Activated T-helper 2 cell treated with anti-CD3 and anti-CD28 coated beads, Interferon-gamma antibody, Interleukin-2, Interleukin-4, amounts not matched to agents 10 μg/mL and 5 μg/mL and 100 μg/mL, durations not matched to agents 14 hours and 24 hours and 36 hours (primary cell): ENCODE measurements at places on chromosomes 7 and 10.

DNA sequence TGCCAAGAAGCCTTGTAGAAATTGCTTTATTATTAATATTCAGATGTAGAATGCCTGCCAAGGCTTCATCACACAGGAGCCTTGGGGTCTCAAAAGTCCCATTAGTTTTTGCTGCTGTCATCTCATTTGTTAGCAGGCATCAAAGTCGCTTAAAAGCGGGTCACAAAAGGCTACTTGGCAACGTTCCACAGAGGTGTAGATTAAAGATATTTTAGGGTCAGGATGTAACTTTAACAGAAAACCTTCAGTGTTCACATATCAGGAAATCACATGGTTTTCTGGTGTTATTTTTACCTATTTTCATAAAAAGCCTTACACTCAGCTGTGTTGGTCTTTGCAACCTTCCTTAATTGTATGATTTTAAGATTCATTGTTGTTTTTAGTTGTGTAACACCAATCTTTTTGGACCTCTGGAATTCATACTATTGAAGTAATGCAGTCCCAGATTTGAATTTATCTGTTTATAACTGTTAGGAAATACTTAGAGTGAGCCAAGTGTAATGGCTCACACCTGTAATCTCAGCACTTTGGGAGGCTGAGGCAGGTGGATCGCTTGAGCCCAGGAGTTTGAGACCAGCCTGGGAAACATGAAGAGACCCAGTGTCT, 65.3 kb downstream of the TET1 start:
- DNase-seq: no peak
- H3K4me1 ChIP-seq: peaks cover 17% of the 10 kb centered on the region
- no peaks in the 10 kb centered on the region for H3K36me3 ChIP-seq
- no peak overlapping the region for H3K27ac ChIP-seq
- no peak overlapping the region for H3K4me3 ChIP-seq

DNA sequence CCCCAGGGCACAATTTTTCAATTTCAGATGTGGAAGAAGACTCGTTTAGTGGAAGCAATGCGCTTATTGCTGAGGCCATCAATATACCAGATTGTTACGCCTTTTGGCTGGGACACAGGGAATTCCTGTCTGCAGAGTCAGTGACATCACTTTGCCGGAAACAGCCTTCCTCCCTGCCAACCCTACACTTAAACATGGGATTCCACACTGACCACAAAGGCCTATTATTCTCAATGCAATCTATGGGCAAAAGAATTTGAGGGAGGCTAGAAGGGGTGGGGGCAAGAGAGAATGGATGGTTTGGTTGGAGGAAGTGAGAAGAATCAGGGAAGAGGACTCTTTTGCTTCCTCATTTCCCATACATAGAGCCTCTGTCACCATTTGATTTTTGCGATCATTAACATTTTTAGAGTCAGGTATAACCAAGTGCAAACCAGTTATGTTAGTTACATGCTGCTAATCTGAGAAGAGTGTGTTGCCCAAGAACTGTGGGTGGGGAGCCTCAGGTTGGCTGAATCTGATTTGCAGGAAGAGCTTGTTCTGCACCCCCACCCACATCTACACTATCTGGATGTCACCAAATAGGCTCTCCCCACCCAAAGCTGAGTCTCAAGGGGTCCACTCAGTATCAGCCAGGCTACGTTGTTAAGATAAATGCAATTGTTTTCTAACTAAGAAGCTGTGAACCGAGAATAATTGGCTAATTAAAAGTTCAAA, 58.2 kb downstream of the ENTPD1 start:
- H3K27ac ChIP-seq: no peak overlapping the region
- no peak overlapping the region for H3K4me3 ChIP-seq
- H3K27me3 ChIP-seq: peaks cover 2% of the 10 kb centered on the region
- H3K36me3 ChIP-seq: peaks cover 45% of the 10 kb centered on the region
- peaks cover 23% of the 10 kb centered on the region for H3K4me1 ChIP-seq
- no peak for DNase-seq

DNA sequence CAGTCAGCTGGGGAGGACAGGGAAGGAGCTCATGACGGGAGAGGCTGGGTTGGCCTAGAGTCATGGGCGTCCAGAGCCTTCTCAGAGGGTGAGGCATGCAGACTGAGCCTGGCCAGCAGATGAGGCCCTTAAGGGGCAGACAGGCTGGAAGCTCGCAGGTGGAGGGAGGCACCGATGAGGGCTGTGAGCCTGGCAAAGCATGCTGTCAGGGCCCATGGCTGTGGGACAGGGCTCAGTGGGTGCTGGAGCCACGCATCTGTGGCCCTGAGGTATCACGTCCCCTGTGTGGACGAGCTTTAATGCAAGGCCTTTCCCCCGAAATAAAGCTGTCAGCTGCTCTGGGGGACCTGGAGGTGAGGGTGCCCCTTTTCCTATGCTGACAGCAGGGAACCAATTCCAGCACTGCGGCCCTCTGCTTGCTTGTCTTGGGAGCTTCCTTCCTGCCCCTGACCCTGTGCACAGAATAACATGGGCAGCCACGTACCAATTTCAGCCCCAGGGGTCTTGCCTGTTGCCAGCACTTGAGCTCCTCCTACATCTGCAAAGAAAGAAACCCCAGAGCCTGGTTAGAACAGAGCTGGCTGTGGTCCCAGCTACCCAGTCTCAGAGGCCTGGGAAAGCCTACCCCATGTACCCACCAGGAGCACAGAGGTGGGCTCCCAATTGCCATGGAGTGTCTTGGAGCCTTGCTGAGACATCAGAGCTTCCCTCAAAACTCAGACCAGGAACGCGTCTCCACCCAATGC, 20.6 kb downstream of the TMEM273 start:
- peak overlapping the region; percentile 60 for H3K27ac ChIP-seq
- peaks cover 44% of the 10 kb centered on the region for H3K4me1 ChIP-seq
- H3K36me3 ChIP-seq: peaks cover 34% of the 10 kb centered on the region
- H3K4me3 ChIP-seq: no peak overlapping the region
- H3K27me3 ChIP-seq: no peaks in the 10 kb centered on the region

DNA sequence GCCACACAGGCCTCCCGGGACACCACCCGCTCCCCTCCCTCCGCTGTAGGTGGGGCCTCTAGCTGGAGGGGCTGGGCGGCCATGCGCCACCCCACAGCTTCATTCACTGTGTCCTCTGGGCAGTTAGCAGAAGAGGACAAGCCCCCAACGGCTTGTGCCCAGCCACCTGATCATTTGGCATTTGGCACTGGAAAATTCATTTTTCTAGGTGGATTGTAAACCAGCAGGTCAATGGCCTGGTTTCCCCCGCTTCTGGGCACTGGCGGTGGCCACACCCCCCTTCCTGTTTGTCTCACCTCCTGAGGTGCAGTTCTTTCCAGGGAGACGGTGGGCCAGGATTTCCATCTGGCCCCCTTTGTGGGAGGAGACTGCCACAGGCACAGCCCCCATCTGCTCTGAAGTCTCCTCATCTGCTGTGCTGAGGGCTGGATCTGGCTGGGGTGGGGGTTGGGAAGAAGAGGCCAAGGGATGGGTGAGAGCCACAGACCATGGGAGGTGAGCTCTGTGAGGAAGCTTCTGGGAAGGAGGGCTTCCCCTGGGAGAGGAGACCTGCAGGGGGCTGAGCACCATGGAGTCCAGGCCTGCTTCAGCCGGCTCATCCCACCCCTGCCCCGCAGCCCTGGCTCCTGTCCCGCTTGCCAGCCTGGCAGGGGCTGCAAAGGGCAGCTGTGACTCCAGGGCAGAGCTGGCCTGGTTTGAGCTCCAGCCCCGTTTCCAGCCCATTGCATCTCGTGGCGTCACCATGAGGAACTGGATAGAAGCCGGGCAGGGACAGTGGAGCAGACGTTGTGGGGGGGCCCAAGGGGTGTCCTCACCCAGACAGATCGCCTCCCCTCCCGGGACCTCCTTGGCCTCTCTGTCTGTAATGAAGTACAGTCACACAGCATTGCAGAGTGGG, 40.1 kb upstream of the SLC29A3 start:
- no peak for DNase-seq
- no peak overlapping the region for H3K4me3 ChIP-seq
- H3K27ac ChIP-seq: no peak overlapping the region
- no peaks in the 10 kb centered on the region for H3K36me3 ChIP-seq
- no peaks in the 10 kb centered on the region for H3K4me1 ChIP-seq
- no peaks in the 10 kb centered on the region for H3K27me3 ChIP-seq

DNA sequence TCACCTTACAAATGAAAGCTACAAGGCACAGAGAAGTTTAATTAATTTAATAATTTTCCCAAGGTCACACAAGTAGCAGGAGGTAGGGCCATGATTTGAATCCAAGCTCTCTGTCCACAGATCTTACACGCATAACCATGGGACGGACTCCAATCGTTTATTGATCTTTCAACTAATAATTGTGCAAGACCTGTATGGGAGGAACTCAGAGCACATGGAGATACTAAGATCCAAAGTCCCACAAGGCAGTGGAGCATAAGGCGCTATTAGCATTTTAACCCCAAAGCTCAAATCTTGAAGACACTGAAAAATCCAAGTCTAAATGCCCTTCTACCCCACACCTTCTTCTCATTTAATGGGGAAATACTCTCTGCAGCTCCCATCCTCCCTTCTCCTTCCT, 143.5 kb downstream of the FGFR2 start:
- H3K4me3 ChIP-seq: no peak overlapping the region
- no peak overlapping the region for H3K27ac ChIP-seq
- no peaks in the 10 kb centered on the region for H3K4me1 ChIP-seq
- no peak for DNase-seq
- no peaks in the 10 kb centered on the region for H3K27me3 ChIP-seq
- no peaks in the 10 kb centered on the region for H3K36me3 ChIP-seq
